Type B pancreatic cell (in vitro differentiated cells): ENCODE measurements at places on chromosomes 6 and 20.

- peaks cover 6% of the 10 kb centered on the region for H3K27me3 ChIP-seq
- H3K4me1 ChIP-seq: peaks cover 30% of the 10 kb centered on the region
- no peaks in the 10 kb centered on the region for H3K36me3 ChIP-seq
- no peak overlapping the region for H3K4me3 ChIP-seq
Observed at GRCh38 chr6:45487645-45488044, 109.9 kb upstream of the SUPT3H start.

DNA sequence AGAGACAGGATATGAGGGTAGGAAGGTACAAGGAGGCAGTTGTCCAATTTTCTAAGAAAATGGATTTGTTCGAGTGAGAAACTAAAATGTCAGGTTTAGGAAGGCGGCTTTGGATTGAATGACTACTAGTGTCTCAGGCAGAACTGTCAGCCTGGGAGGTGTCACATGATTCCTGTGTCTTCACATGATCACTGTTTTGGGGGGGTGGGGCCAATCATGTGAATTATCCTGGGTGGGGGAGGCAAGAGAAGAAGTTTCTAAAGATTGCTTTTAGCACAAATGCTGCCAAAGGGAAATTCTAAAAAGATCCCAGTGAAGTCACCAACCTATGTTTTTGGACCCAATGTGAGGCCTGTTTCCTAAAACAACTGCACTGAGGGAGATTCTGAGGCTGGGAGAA, 2.3 kb downstream of the SIRPA start:
- H3K27ac ChIP-seq: no peak overlapping the region
- H3K4me1 ChIP-seq: peaks cover 21% of the 10 kb centered on the region
- peaks cover 31% of the 10 kb centered on the region for H3K27me3 ChIP-seq
- no peaks in the 10 kb centered on the region for H3K36me3 ChIP-seq
- no peak for DNase-seq

GRCh38 chr6:152598901-152599537, 38.1 kb downstream of the SYNE1 start:
- no peaks in the 10 kb centered on the region for H3K36me3 ChIP-seq
- H3K27ac ChIP-seq: no peak overlapping the region
- no peak for DNase-seq
- H3K4me1 ChIP-seq: peaks cover 11% of the 10 kb centered on the region
- H3K4me3 ChIP-seq: no peak overlapping the region
- H3K27me3 ChIP-seq: peaks cover 4% of the 10 kb centered on the region

- no peak for DNase-seq
- H3K27ac ChIP-seq: peak overlapping the region; percentile 56
- H3K4me1 ChIP-seq: peaks cover 36% of the 10 kb centered on the region
Observed at GRCh38 chr20:59020938-59021551, 1.8 kb downstream of the TUBB1 start.

- H3K27me3 ChIP-seq: no peaks in the 10 kb centered on the region
- DNase-seq: no peak
- H3K4me1 ChIP-seq: no peaks in the 10 kb centered on the region
Observed at GRCh38 chr6:20918868-20919267, 384.6 kb downstream of the CDKAL1 start.
